Fibroblast of the aortic adventitia (primary cell): ENCODE measurements at places on chromosomes 11 and 22.

DNA sequence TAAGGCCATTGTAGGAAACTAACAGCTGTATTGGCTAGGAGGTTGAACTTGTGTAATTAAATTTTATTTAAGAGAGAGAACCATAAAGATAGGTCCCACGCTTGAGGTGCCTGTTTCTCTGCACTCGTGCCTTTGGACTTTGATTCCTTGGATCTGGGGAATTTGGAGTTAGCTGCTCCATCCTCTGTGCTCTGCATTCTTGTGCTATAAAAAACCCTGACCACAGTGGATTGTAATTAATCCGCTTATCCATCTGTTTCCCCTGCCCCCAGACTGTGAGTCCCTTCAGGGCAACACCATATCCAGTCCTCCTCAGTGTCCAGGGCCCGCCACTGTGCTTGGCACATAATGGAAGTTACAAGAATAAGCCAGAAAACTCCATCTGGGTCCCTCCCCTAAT is 169.8 kb downstream of the SPON1 start:
- DNase-seq, result peak; percentile 19

GRCh38 chr11:86148345-86148747 is 79.5 kb upstream of the PICALM start:
- no peak for DNase-seq

- DNase-seq, result peak; percentile 16
Measured at GRCh38 chr11:10716122-10716521, 22.6 kb upstream of the IRAG1 start.

GRCh38 chr11:2460540-2461252 is 15.9 kb downstream of the KCNQ1 start:
- DNase-seq, result no peak

- DNase-seq, result no peak
Measured at GRCh38 chr22:35317680-35318290, 18.1 kb downstream of the TOM1 start.

DNA sequence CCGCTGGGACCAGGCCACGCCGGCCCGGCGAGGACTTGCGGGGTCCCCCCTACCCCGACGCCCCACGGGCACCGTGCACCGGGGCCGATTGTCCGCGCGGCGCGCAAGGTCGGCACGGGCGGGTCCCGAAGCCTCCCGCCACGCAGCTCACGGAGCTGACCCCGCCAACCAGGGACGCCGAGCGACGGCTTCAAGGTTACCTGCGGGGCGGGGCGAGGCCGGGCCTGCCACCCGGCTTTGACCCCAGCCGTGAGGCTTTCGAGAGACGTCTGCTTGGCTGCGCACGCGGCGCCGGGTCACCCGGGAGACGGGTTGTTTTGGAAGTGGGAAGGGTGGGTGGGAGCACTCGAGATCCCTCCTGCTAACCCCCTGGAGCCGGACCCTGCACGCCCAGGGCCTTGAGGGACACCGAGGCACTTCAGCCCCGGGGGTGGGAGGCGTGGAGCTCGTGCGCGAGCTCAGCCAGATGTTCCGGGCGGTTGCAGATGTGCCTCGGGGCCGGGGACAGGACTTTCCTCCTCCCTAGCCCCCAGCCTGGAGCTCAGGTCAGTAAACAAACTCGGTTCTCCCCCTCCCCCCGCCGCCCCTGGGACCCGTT is 3.2 kb upstream of the WNT11 start:
- DNase-seq, result no peak

DNA sequence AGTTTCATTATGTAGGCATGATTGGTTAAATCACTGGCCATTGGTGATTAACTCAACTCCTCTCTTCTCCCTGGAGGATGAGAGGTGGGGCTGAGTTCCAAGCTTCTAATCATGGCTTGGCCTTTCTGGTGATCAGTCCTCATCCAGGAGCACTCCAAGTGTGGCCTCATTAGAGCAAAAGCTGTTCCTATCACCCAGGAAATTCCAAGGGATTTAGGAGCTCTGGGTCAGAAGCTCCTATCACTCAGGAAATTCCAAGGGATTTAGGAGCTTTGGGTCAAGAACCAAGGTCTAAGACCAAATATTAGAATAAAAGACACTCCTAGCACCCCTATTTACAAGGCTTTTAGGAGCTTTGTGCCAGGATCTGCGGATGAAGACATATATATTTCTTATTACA is 168.0 kb upstream of the BDNF start:
- DNase-seq, result no peak

DNA sequence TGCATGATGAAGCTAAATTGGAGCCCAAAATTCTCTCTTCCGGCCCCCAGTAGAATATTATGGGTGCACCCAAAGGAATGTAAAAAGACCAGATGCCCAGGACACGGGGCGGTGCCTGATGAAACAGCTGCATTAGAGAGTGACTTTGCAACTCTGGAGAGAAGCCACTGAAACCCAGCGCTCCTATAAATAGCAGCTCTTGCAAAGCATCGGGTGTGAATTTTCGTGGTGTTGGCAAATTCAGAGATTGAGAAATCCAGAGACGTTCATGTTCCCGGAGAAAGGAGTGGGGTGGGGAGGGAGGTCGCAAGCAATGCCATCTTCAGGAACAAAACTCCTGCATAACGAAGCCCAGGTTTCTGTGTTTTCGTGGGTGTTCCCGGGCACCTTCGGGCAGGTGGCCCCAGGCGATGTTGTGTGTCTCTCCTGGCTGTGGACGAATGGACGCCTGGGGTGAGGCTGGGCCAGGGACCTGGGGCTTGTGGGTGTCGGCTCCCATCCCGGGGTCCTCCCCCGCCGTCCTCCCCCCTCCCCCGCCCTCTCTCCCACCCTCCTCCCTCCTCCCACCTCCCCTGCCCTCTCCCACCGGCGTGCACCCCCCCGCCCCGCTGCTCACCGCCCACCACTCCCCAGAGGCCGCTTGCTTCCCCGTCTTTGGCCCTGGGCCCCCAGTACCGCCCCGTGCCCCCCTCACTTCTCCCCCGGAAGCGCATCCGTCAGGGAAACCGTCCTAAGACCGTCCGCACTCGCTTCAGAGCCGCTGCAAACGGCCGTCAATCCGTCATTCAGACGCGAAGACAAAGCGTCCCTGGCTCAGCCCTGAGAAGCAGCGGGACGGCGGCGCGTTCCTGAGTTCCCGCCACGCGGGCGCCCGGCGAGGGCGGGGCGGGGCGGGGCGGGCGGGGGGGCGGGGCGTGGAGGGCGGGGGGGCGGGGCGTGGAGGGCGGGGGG is 26.7 kb upstream of the TOLLIP start:
- DNase-seq, result peak; percentile 93

- no peak for DNase-seq
Measured at GRCh38 chr22:38468443-38469305, 778 bp downstream of the KDELR3 start.

DNA sequence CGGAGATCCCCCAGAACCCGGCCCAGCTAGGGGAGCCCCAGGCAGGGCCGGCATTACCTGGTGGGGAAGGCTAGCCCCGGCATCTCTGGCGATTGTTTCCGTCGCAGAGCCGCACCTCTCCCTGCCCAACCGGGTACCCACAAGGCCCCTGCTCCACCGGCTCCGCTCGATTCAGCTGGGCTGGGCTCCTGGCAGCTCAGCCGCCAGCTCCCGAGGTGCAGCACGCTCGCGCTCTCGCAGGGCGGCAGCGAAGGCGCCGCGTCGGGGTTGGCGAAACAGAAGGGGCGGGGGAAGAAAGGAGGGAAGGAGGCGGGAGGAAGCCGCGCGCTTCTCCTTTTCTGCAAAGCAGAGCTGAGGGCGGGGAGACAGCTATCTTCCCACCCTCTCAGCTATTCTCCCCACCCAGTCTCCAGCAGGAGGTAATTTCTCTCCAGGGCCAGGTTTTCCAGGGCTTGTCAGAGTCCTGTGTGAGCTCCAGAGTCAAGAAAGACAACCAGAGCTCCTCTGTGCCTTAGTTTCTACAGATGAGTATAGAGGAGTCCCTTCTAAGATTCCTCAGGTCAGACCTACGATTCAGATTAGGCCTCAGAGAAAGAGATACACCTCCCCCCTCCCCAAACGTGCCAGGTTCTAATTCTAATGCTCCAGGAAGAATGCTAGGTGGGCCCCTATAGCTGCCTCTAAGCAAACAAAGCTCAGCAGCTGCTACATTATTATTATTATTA is 62.0 kb downstream of the PAK1 start:
- peak; percentile 80 for DNase-seq
